ENCODE measurements at places on chromosomes 4 and X. TPM values are rescaled to one million over a fixed set of nuclear protein-coding genes. Genes with fewer than 3 reads are reported as not detected.

GRCh38 chrX:41759817-41760216 lies 35.8 kb downstream of the GPR82 start:
- DNase-seq = no peak

DNA sequence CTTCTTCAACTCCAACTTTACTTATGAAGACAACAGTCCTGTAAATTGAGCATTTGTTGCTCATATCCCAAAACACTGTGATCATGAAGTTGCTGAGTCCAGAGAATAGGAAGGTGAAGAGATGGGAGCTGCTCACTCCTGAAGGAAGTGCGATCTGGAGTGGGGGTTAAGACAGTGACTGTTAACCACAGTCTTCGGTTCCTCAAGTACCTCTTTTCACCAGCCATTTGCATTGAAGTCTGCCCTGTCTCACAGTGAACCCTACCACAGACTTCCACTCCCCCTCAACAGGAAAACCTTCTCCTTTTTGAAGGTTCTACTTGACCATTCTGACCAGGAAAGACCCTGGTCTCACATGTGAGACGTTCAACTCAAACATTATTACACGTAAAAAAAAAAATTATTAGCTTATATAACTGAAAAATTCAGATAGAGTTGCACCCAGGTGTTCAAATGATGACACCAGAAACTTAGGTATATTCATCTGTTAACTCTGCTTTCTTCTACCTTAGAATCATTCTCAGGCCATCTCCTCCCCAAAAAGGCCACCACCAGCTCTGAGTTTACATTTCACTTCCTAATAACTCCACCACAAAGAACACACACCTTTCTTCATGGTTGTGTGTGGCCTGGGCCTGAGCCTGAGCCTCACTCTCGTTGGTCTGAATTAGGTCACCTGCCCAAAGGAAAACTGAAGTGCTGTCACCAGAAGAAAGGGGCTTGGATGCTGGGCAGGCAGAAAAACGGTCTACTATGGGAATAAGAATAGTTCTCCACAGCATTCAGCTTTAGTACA lies 199.2 kb downstream of the DCTD start:
- DNase-seq = no peak

The REST gene
- total RNA-seq = 37.6 TPM

The LUZP4 gene
- not detected for total RNA-seq
